Ascending aorta (tissue), 2 donors: ENCODE measurements at places on chromosomes 5 and 9.

- H3K27me3 ChIP-seq, result no peaks in the 10 kb centered on the region
- H3K4me1 ChIP-seq, result peaks cover 4% of the 10 kb centered on the region
- DNase-seq, result peak; percentile 98
- H3K27ac ChIP-seq, result no peak overlapping the region
- peak overlapping the region; percentile 44 for H3K4me3 ChIP-seq
Observed at GRCh38 chr9:121545875-121546423, 46.3 kb upstream of the GGTA1 start.

GRCh38 chr5:150780187-150780692, 1.7 kb downstream of the SMIM3 start:
- H3K27ac ChIP-seq, result peak overlapping the region; percentile 97
- no peaks in the 10 kb centered on the region for H3K27me3 ChIP-seq
- H3K4me3 ChIP-seq, result peak overlapping the region; percentile 68

DNA sequence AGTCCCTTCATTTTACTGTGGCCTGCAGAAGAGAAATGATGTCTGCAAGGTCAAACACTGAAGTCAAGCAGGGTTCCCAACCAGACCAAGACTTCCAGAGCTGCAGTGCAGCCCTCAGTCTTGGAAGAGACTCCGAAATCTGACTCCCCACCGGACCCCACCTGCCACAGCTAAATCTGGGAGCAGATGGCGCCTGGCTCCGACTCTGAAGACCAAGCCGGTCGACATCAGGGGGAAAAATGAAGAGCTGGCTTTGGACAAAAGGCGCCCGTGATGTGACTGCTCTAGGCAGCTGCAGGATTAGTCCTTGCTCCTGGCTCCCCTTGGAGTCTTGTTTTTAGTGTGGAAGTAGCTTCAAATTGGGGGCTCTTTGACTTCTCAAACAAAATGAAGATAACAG, 72.4 kb upstream of the ZNF622 start:
- H3K4me1 ChIP-seq, result no peaks in the 10 kb centered on the region
- H3K4me3 ChIP-seq, result no peak overlapping the region
- no peak overlapping the region for H3K27ac ChIP-seq
- H3K36me3 ChIP-seq, result no peaks in the 10 kb centered on the region
- no peak for DNase-seq

- no peaks in the 10 kb centered on the region for H3K36me3 ChIP-seq
- peaks cover 15% of the 10 kb centered on the region for H3K4me1 ChIP-seq
- H3K4me3 ChIP-seq, result no peak overlapping the region
- no peak for DNase-seq
- no peaks in the 10 kb centered on the region for H3K27me3 ChIP-seq
- no peak overlapping the region for H3K27ac ChIP-seq
Observed at GRCh38 chr9:108463932-108464606, 391.7 kb downstream of the ACTL7B start.

GRCh38 chr5:136051486-136052220, 22.9 kb downstream of the TGFBI start:
- no peak for DNase-seq
- H3K4me3 ChIP-seq, result no peak overlapping the region
- H3K4me1 ChIP-seq, result peaks cover 8% of the 10 kb centered on the region
- H3K27me3 ChIP-seq, result no peaks in the 10 kb centered on the region
- H3K27ac ChIP-seq, result no peak overlapping the region

- no peaks in the 10 kb centered on the region for H3K4me1 ChIP-seq
- no peak overlapping the region for H3K27ac ChIP-seq
- no peak for DNase-seq
- no peaks in the 10 kb centered on the region for H3K36me3 ChIP-seq
- no peaks in the 10 kb centered on the region for H3K27me3 ChIP-seq
Observed at GRCh38 chr9:16031486-16031885, 478.6 kb downstream of the CCDC171 start.

- no peak overlapping the region for H3K4me3 ChIP-seq
- H3K27me3 ChIP-seq, result no peaks in the 10 kb centered on the region
- no peak overlapping the region for H3K27ac ChIP-seq
- no peak for DNase-seq
- H3K36me3 ChIP-seq, result no peaks in the 10 kb centered on the region
- no peaks in the 10 kb centered on the region for H3K4me1 ChIP-seq
Observed at GRCh38 chr5:6202149-6202967, 176.0 kb downstream of the MED10 start.

GRCh38 chr9:16196206-16196605, 643.4 kb downstream of the CCDC171 start:
- H3K4me1 ChIP-seq, result no peaks in the 10 kb centered on the region
- no peaks in the 10 kb centered on the region for H3K27me3 ChIP-seq
- no peak overlapping the region for H3K4me3 ChIP-seq
- DNase-seq, result no peak

GRCh38 chr9:18352711-18353110, 121.2 kb upstream of the ADAMTSL1 start:
- H3K4me1 ChIP-seq, result no peaks in the 10 kb centered on the region
- H3K27ac ChIP-seq, result no peak overlapping the region

- no peaks in the 10 kb centered on the region for H3K4me1 ChIP-seq
- no peaks in the 10 kb centered on the region for H3K27me3 ChIP-seq
- H3K27ac ChIP-seq, result no peak overlapping the region
- no peaks in the 10 kb centered on the region for H3K36me3 ChIP-seq
Observed at GRCh38 chr5:56501781-56502557, 268.8 kb upstream of the ANKRD55 start.

- H3K36me3 ChIP-seq, result peaks cover 19% of the 10 kb centered on the region
- H3K4me3 ChIP-seq, result no peak overlapping the region
- no peaks in the 10 kb centered on the region for H3K27me3 ChIP-seq
Observed at GRCh38 chr9:137612741-137613142, 6.1 kb upstream of the EHMT1 start.

DNA sequence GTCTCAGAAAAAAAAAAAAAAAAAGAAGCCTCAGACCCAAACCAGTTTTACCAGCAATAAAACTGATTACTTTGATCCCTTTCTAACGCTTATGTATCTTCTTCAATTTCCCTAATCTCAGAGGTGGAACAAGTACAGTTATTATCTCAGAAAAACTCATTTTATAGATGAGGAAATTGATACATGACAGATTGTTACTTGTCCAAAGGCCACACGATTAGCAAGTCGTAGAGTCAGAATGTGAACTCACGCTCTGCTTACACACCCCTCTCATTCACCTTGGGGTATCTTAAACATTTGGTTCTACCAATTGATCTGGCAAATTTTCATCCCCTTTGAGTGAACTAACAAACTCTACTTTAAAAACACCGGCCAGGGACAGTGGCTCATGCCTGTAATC, 110.2 kb downstream of the SUSD1 start:
- H3K36me3 ChIP-seq, result no peaks in the 10 kb centered on the region
- H3K4me1 ChIP-seq, result peaks cover 8% of the 10 kb centered on the region
- no peak for DNase-seq
- H3K27me3 ChIP-seq, result no peaks in the 10 kb centered on the region
- no peak overlapping the region for H3K27ac ChIP-seq

DNA sequence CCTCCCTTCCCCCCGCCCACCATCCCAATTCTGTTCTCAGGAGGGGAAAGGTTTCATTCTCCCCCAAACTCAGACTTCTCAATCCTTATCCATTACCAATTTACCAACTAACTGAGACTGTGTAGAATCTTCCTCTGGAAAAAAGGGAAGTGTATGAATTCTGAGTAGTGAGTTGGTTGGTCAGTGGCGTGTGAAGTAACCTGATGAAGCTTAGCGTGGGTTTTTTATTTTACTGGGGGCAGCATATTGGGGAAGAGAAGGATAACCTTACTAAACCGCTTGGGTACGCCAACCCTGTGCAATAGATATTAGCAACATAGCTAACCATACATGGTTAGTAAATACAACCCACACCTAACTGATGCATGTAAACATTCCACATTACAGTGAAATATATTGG, 1.1 kb upstream of the DNAJC21 start:
- no peak overlapping the region for H3K4me3 ChIP-seq
- DNase-seq, result no peak
- H3K27me3 ChIP-seq, result no peaks in the 10 kb centered on the region
- H3K4me1 ChIP-seq, result no peaks in the 10 kb centered on the region
- H3K36me3 ChIP-seq, result peaks cover 23% of the 10 kb centered on the region

DNA sequence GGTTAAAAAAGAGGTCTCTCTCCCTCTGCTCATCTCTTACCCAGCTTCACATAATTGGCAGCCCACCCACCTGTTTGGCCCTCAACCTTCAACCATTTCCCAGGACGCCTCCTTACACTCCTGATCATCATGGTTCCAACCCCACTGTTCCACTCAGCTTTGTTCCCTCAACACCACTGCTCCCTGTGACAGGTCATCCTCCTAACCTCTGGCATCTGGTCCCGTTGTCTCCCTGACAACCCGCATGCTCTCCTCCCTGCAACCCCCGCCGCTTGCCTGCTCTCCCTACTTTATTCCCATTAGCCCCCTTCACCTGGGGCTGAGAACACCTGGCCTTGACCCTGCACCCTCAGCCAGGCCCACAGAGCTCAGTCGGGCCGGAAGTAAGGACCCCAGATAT, 12.9 kb downstream of the PCDHGC5 start:
- no peaks in the 10 kb centered on the region for H3K27me3 ChIP-seq
- H3K4me1 ChIP-seq, result peaks cover 2% of the 10 kb centered on the region
- H3K36me3 ChIP-seq, result peaks cover 17% of the 10 kb centered on the region
- DNase-seq, result no peak
- no peak overlapping the region for H3K27ac ChIP-seq
- H3K4me3 ChIP-seq, result no peak overlapping the region

GRCh38 chr5:139272471-139273321, 20.8 kb upstream of the MATR3 start:
- H3K4me1 ChIP-seq, result peaks cover 21% of the 10 kb centered on the region
- H3K4me3 ChIP-seq, result peak overlapping the region; percentile 44
- no peaks in the 10 kb centered on the region for H3K36me3 ChIP-seq
- H3K27ac ChIP-seq, result peak overlapping the region; percentile 40
- no peak for DNase-seq

- peaks cover 43% of the 10 kb centered on the region for H3K4me1 ChIP-seq
- no peaks in the 10 kb centered on the region for H3K27me3 ChIP-seq
- H3K36me3 ChIP-seq, result peaks cover 27% of the 10 kb centered on the region
- peak; percentile 10 for DNase-seq
- peak overlapping the region; percentile 95 for H3K27ac ChIP-seq
Observed at GRCh38 chr9:137454597-137455358, 4.4 kb downstream of the NSMF start.

GRCh38 chr5:168964182-168964581, 336.8 kb downstream of the SLIT3 start:
- H3K4me3 ChIP-seq, result no peak overlapping the region
- H3K27me3 ChIP-seq, result no peaks in the 10 kb centered on the region
- no peaks in the 10 kb centered on the region for H3K36me3 ChIP-seq
- DNase-seq, result no peak
- H3K27ac ChIP-seq, result no peak overlapping the region

DNA sequence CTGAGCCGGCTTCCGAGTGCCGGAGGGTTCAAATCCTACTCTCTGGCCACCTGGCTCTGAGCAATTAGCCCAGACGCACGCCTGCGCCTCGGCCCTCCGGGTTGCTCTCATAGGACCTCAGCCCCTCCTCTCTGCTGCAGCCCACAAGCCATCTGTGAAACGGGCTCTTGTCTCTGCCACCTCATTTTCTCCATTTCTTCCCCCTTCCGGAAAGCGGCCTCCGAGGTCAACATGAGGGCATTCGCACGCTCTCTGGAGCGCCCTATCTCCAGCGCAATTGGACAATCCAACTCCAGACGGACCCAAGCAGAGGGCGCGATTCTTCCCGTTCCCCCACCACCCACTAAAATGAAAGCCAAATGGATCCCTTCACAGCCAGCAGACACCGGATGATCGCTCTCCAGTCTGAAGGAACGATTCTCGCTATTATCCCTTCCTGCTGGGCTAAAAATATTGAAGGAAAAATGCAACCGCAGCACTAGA, 41.5 kb downstream of the VAV2 start:
- no peak overlapping the region for H3K27ac ChIP-seq
- H3K4me1 ChIP-seq, result no peaks in the 10 kb centered on the region
- no peaks in the 10 kb centered on the region for H3K36me3 ChIP-seq
- H3K27me3 ChIP-seq, result no peaks in the 10 kb centered on the region
- H3K4me3 ChIP-seq, result no peak overlapping the region

DNA sequence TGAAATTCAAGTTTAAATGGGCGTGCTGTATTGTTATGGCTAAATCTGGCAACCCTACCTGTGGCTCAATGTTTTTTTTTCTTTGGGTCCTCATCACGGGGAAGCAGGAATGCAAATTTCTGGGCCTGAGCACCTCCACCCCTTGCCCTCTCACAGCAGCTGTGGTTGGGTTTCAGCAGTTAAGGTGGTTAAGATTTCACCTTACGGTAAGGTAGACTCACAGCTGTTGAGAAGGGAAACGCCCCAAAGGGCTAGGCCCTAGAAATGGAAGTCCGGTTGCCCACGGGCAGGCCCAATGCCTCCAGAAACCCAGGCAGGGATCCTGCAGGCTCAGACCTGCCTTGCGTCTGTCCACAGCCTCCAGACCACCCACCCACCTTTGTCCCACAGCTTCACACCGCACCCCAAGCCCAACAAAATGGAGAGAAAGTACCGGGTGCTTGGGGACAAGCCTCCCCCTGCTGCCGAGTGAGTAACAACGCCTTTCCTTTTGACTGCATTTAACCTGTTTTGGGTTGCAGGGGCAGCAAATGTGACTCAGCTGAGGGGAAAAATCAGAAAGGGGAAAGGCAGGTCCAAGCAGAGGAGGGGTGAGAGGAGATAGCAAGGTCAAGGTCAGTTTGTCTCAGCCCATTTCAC, 48.1 kb upstream of the TDRD7 start:
- DNase-seq, result no peak
- H3K4me3 ChIP-seq, result no peak overlapping the region
- no peaks in the 10 kb centered on the region for H3K36me3 ChIP-seq
- no peaks in the 10 kb centered on the region for H3K4me1 ChIP-seq
- no peaks in the 10 kb centered on the region for H3K27me3 ChIP-seq
- no peak overlapping the region for H3K27ac ChIP-seq

- H3K36me3 ChIP-seq, result no peaks in the 10 kb centered on the region
- H3K27ac ChIP-seq, result no peak overlapping the region
- H3K4me1 ChIP-seq, result no peaks in the 10 kb centered on the region
- no peak for DNase-seq
- no peaks in the 10 kb centered on the region for H3K27me3 ChIP-seq
- H3K4me3 ChIP-seq, result no peak overlapping the region
Observed at GRCh38 chr5:96001262-96001661, 39.6 kb upstream of the ELL2 start.

DNA sequence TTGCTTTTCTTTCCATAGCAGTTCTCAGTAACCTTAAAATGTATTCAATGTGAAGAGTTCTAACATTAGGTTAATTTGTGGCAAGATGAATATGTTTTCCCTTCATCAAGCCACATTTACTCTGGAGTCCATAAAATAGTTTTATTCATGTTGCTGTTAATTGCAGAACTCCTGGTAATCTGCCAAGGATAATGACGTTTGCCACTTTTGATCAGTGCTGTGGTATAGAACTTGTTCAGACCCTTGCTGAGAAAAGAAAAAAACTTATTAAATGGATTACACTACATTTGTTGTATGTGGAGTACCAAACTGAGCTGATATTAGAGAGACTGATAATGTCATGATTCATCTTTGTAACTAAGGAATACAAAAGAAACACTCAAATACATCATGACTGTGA, 212.4 kb upstream of the DMAC1 start:
- no peak for DNase-seq
- no peak overlapping the region for H3K4me3 ChIP-seq
- no peaks in the 10 kb centered on the region for H3K27me3 ChIP-seq
- H3K36me3 ChIP-seq, result no peaks in the 10 kb centered on the region

- no peaks in the 10 kb centered on the region for H3K27me3 ChIP-seq
- no peak overlapping the region for H3K4me3 ChIP-seq
- H3K4me1 ChIP-seq, result no peaks in the 10 kb centered on the region
- no peaks in the 10 kb centered on the region for H3K36me3 ChIP-seq
- no peak overlapping the region for H3K27ac ChIP-seq
Observed at GRCh38 chr9:25716220-25716872, 38.1 kb upstream of the TUSC1 start.
